ENCODE measurements at places on chromosomes 1 and 21.
A peak's percentile ranks its signal among the peaks of the same experiment; 100 is the strongest.

DNA sequence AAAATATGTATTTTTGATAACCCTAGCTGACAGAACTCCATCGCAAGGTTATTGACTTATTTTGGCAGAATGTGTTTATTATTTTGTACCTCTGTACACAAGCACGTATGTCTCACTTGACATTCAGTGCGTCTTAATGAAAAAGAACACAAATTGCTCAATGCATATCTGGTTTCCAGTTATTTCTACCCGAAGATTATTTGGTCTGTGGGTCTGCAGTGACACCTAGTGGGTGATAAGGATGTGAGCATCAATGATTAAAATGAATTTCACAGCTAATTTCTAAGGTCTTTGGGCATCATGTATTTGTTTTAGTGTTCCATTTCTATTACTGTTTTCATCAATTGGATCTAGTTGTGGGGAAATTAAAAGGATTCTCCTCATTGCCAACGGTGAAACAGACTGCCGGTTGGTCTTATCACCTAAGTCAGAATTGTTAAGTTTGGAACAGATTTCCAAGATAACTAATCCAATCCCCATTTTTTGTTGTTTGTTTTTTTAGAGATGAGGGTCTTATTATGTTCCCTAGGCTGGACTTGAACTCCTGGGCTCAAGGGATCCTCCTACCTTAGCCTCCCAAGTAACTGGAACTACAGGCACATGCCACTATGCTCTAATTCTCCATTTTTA is 13.9 kb downstream of the DDX20 start:
- no peak for DNase-seq
- H3K4me3 ChIP-seq: no peak overlapping the region
- H3K4me1 ChIP-seq: peaks cover 1% of the 10 kb centered on the region
- peaks cover 8% of the 10 kb centered on the region for H3K36me3 ChIP-seq

DNA sequence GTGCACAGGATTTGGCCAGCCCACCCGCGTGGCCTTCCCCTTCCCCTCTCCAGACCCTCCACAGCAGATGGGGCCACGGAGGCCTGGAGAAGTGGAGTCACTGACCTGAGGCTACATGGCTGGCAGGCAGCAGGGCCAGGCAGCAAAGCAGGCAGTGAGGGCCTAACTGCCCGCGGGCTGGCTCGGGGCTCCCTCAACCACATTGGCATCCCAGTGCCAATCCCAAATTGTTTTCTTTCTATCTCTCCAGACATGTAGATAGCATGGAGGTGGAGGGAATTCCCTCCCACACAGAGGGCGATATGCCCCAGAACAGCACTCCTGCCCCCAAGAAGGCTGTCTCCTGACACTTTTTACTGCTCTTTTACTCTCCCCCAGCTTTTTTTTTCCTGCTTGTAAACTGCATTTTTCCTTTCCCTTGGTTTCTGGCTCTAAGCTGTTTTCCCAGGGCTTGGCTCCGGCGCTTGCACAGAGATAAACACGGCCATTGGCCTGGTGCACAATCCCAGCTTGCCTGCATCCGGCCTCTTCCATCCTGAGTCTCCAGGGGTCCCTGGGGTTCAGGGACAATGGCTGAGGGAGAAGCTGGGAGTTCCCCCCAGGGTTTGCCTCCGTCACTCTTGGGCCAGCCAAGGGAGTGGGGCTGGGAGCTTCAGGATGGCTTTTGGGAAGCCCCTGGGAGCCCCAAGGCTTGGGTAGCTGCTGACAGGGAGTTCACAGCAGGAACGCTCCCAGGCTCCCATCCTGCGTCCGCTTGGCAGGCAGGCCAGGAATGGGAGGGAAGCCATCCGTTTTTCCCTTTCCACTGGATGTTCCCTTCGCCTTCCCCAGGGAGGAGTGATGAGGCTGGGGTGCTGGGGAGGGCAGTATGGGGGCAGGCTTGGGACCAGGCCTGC is 7.0 kb downstream of the EPHX1 start:
- no peak overlapping the region for H3K27ac ChIP-seq
- H3K4me3 ChIP-seq: no peak overlapping the region
- DNase-seq: no peak
- H3K36me3 ChIP-seq: peaks cover 4% of the 10 kb centered on the region
- H3K4me1 ChIP-seq: peaks cover 9% of the 10 kb centered on the region

GRCh38 chr1:174417921-174418320 is 29.8 kb upstream of the GPR52 start:
- H3K4me1 ChIP-seq: peaks cover 12% of the 10 kb centered on the region
- DNase-seq: no peak
- no peak overlapping the region for H3K27ac ChIP-seq
- H3K36me3 ChIP-seq: peaks cover 9% of the 10 kb centered on the region

DNA sequence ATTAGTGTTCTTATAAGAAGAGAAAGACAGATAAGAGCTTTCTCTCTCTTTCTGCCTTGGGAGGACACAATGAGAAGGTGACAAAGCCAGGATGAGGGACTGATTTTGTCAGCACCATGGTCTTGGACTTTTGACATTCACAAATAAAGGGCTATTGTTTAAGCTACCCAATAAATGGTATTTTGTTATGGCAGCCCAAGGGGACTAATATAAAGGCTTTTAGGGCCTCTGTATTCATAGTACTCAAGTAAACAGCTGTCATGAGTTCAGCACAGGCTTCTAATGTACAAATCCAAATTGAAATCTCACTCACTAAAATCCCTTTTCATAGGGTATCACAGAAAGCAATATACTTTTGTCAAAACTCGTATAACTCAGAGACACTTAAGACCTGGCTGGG is 242.7 kb downstream of the FAF1 start:
- no peak for DNase-seq
- H3K4me3 ChIP-seq: no peak overlapping the region
- H3K4me1 ChIP-seq: peaks cover 7% of the 10 kb centered on the region

DNA sequence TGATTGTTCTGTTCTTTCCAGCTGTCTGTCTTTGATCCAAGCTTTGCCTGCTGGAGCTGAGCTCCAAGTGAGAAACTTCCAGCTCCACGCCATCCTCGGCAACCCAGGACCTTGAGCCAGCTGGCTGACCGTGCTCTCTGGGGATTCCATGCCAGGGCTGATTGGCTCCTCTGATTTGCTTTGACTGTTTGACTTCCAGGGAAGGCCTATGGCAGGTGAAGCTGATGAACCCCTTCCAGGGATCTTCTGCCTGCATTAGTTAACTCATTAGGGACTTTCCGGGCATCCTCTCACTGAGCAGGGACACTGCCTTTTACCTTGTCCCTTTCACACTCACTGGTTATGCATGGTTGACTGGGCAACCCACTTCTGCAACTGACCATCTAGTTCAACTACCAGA is 406.1 kb downstream of the RPS6KC1 start:
- no peaks in the 10 kb centered on the region for H3K4me1 ChIP-seq
- H3K36me3 ChIP-seq: peaks cover 2% of the 10 kb centered on the region
- H3K4me3 ChIP-seq: no peak overlapping the region
- no peak for DNase-seq

DNA sequence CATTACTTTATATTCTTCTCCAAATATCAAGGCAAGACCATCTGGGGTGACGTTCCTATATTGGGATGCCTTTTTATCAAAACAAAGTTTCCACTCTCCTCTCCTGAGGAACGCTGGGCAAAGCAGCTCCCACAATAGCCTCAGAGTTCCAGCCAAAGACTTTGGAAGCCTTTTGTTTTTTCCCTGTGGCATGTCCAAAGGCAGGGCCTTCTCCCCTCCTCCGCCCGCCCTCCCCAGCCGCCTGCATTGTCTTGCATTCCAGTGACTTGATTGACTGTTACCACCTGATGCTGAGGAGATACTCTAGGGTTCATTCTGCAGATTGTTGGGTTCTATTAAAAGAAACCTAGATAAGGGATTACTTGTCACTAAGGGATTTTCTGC is 43.5 kb downstream of the PROX1 start:
- H3K27me3 ChIP-seq: peaks cover 14% of the 10 kb centered on the region
- no peaks in the 10 kb centered on the region for H3K36me3 ChIP-seq
- H3K27ac ChIP-seq: no peak overlapping the region
- no peaks in the 10 kb centered on the region for H3K4me1 ChIP-seq
- DNase-seq: no peak

- H3K27me3 ChIP-seq: no peaks in the 10 kb centered on the region
- H3K27ac ChIP-seq: peak overlapping the region; percentile 48
- peaks cover 24% of the 10 kb centered on the region for H3K36me3 ChIP-seq
- H3K4me1 ChIP-seq: peaks cover 45% of the 10 kb centered on the region
- H3K4me3 ChIP-seq: peak overlapping the region; percentile 2
- no peak for DNase-seq
Observed at GRCh38 chr1:19430121-19431068, 54.9 kb downstream of the CAPZB start.
